ENCODE measurements at places on chromosomes 11 and 22. TPM values are rescaled to one million over a fixed set of nuclear protein-coding genes. Genes with fewer than 3 reads are reported as not detected.

GRCh38 chr11:44176546-44177213, 81.2 kb downstream of the EXT2 start:
- no peak for DNase-seq

- no peak for DNase-seq
These were observed 33.4 kb downstream of the TMEM123 start for GRCh38 chr11:102419181-102419580.

GRCh38 chr11:117279711-117280376, 11.3 kb upstream of the BACE1-AS start:
- DNase-seq: peak; percentile 82

- no peak for DNase-seq
These were observed 15.6 kb downstream of the PTH start for GRCh38 chr11:13480198-13480597.

DNA sequence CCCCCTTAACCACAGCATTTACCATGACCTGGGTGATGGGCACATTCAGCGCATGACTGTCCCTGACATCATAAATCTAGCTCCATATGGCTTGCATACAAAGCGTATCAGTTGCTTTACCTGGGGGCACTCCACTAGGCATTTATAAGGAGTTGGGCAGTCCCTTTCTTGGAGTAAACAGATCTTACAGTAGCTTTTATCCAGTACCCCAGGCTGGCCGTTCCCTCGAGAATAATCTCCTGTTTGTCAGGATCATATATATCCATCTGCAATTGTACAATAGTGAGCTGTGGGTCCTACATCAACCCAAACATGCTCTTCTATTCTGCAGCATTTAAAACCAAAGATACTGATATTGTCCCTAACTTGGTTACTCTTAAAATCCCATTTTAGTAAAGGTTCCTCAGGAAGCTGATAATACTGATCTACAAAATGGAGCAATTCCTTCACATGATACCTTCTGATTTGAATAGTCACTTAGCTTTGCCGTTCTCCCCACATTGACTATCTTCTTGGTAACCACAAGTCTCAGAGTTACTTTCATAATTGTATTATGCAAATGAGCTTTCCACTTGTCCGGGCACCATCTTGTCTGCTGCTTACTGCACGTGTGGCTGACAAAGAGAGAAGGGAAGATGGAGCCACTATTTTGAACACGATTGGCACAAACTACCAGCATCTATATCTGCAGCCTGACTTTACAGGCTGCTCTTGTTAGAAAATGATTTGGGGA, 205.0 kb downstream of the CWF19L2 start:
- no peak for DNase-seq

GRCh38 chr11:113308601-113309000, 5.8 kb upstream of the TTC12 start:
- DNase-seq: no peak

DNA sequence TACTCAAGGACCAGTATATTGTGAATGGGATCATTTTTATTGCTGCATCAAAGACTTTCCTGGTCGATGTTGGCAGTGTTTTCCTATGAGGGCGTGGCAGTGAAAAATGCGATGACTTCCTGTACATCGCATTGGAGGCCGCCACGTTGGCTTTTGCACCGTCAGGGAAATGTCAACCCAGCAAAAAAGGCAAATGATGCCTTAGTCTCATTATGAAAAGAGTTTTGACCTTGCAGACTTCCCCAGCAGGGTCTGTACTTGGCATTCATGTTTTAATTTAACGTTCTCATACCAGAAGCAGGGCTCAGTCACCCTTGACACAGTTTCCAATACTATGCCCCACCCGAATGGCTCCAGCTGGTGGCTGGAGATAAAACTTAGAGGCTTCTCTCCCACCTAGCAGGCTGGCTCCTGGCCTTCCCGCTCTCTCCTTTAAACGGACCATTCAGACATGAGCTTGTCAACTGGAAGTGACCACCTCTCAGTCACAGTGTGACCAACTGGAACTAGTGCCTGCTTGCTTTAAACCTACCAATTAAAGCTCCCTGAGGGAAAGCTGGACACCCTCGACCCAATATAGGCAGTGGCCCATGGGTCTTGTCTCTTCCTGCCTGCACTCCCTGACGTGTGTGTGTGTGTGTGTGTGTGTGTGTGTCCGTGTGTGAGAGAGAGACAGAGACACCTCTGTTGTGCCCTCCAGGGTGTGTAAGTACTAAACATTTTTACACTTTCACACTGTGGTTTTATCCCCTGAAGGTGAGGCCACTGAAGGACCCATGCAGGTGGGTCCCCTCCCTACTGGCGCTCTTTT, 8.7 kb upstream of the GDPD5 start:
- DNase-seq: peak; percentile 27

- DNase-seq: no peak
These were observed 457.5 kb upstream of the CCDC179 start for GRCh38 chr11:23317816-23318215.

DNA sequence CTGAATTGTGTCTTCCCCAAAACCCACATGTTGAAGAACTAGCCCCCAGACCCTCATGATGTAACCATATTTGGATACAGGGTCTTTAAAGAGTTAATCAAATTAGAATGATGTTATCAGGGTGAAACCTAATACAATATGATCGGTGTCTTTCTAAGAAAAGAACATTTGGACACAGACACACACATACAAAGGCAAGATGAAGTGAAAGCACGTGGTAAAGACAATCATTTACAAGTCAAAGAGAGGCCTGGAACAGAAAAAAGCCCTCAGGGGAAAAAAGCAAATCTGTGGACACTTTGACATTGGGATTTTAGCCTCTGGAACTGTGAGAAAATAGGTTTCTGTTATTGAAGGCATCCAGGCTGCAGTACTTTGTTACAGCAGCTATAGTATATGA, 733.4 kb downstream of the JRKL start:
- DNase-seq: no peak

GRCh38 chr22:40410731-40411505, 40.5 kb downstream of the SGSM3 start:
- no peak for DNase-seq

Gene LIF
- 1.7 TPM for total RNA-seq

Gene MPZL3
- total RNA-seq: 5.3 TPM

Gene PGA5
- 8.9 TPM for total RNA-seq

Gene AIFM3
- total RNA-seq: not detected

Gene FAM227A
- 3.1 TPM for total RNA-seq

Gene SESN3
- 59.7 TPM for total RNA-seq

Gene RIMBP3C
- total RNA-seq: not detected

Gene TIGD3
- total RNA-seq: 1.4 TPM

Data from umbilical cord (tissue), 2 donors.